ENCODE measurements at places on chromosomes 5 and 9.

GRCh38 chr9:36742264-36742663 lies 169.6 kb downstream of the MELK start:
- DNase-seq = no peak

- no peak for DNase-seq
Observed at GRCh38 chr5:147849226-147849625, 17.8 kb upstream of the SPINK1 start.

GRCh38 chr9:137114613-137115393 lies at the start of gene DPP7:
TSS of gene DPP7 (minus strand) at chr9:137114733. CDS start at chr9:137114713, 20 bp downstream.
- DNase-seq = no peak

DNA sequence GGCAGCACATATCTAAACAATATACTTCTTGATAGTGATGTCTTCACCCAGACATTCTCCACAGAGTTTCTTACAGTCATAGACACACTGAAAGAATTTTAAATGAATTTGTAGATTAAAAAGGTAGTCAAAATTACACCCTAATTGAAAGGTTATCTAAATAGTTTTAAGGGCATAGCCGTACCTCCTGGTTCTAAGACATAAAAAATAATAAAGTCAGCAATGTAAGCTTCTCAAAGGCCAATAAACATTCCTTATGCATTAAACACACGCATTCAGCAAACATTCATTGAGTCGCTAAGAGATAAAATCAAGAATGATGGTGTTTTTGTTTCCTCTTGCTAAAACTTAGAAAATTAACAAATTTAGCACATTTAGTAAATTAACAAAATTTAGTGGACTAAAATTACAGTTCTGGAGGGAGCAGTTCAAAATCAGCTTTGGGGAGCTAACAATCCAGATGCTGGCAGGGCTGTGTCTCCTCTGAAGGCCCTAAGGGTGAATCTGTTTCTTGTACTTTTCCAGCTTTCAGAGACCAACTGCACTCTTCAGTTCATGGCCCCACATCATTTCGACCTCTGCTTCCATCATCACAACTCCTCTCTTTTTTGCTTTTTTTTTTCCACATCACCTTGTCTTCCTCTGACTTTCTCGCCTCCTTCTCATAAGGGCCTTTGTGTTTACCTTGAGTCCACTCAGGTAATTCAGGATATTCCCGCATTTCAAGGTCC lies 516.5 kb downstream of the DNAH5 start:
- DNase-seq = no peak

GRCh38 chr9:109085510-109085909 lies 34.2 kb downstream of the TMEM245 start:
- no peak for DNase-seq

DNA sequence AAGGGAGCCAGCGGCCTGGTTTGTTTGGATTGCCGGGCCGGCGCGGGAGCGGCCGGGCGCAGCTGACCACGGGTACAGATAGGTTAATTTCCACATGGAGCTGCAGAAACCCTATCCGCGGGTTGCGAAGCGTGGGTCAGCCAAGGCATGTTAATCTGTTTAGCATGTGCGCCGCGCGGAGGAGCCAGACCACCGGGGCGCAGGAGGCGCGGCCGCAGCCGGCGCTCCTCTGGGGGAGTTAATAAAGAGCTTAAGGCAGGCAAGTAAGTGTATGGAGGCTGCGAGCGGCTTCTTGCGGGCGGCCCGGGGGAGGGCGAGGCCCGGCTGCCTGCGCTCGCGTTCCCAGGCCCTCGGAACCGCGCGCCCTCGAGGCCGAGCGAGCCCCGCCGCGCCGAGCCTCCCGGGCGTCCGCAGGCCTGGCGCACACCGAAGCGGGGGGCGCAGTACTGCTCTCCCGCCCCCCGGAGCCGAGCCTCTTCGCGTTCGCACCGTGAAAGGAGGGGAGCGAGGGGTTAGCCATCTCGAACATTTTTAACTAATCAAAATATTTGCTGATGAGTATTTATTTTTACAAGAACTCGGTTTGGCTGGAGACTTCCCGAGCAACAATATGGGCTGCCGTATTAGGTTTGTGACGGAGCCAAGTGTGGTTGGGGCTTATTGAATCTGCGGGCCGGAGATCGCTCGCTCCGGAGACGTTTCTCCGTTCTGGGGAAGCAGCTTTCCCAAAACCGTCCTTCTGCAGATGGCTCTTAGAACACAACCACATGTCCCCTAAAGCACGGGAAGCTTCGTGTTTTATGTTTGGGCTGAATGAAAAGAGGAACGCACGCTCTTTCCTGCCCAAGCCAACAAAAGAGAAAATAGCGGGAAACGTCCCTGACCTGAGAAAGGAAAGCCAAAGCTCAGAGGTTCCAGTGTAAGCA lies 28.8 kb downstream of the FOXD1 start:
- no peak for DNase-seq

GRCh38 chr9:87871425-87872078 lies 11.1 kb upstream of the SPATA31E1 start:
- no peak for DNase-seq

Data from NCI-H2029 treated with DMSO at 0.1 percent for 48 hours (cell line).